Endothelial cell (in vitro differentiated cells): ENCODE measurements at places on chromosomes 7 and 10. TPM values are rescaled to one million over a fixed set of nuclear protein-coding genes. Genes with fewer than 3 reads are reported as not detected.

- no peaks in the 10 kb centered on the region for H3K4me1 ChIP-seq
- H3K4me3 ChIP-seq = no peak overlapping the region
- H3K27me3 ChIP-seq = no peaks in the 10 kb centered on the region
- DNase-seq = no peak
- no peak overlapping the region for H3K27ac ChIP-seq
- H3K36me3 ChIP-seq = no peaks in the 10 kb centered on the region
Measured at GRCh38 chr7:45324683-45325237, 167.2 kb downstream of the RAMP3 start.

DNA sequence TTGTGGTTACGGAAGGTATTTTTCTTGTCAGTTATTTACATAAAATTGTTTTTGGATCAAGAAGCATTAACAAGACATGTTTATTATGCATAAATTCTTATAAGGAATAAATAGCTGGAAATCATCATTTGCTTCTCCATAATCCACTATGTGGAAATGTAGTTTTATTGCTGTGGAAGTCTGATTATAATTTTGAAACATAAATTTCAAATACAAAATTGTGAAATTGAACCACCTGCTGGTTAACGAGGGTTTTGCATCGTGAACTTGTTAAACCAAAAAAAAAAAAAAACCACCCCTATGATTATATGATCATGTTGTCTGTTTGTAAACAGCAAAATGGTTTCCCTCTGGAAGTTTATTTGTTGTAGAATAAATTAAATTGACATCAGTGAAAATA lies 25.9 kb downstream of the ABRAXAS2 start:
- no peak for DNase-seq
- no peaks in the 10 kb centered on the region for H3K4me1 ChIP-seq
- no peak overlapping the region for H3K27ac ChIP-seq

GRCh38 chr10:6411436-6411835 lies 168.6 kb downstream of the PRKCQ start:
- no peaks in the 10 kb centered on the region for H3K36me3 ChIP-seq
- H3K4me3 ChIP-seq = no peak overlapping the region
- H3K27me3 ChIP-seq = no peaks in the 10 kb centered on the region
- H3K27ac ChIP-seq = no peak overlapping the region

- no peak overlapping the region for H3K27ac ChIP-seq
- no peaks in the 10 kb centered on the region for H3K27me3 ChIP-seq
- H3K4me1 ChIP-seq = peaks cover 10% of the 10 kb centered on the region
- H3K4me3 ChIP-seq = no peak overlapping the region
- no peak for DNase-seq
Measured at GRCh38 chr7:49483142-49483541, 290.3 kb upstream of the VWC2 start.

GRCh38 chr10:68586606-68587305 lies 26.6 kb downstream of the TET1 start:
- H3K4me3 ChIP-seq = no peak overlapping the region
- H3K27ac ChIP-seq = peak overlapping the region; percentile 74
- no peak for DNase-seq
- H3K27me3 ChIP-seq = peaks cover 3% of the 10 kb centered on the region

GRCh38 chr10:80684259-80684658 lies 146.6 kb downstream of the SH2D4B start:
- H3K4me1 ChIP-seq = no peaks in the 10 kb centered on the region
- no peaks in the 10 kb centered on the region for H3K36me3 ChIP-seq
- H3K27me3 ChIP-seq = peaks cover 1% of the 10 kb centered on the region
- H3K4me3 ChIP-seq = no peak overlapping the region
- no peak overlapping the region for H3K27ac ChIP-seq

DNA sequence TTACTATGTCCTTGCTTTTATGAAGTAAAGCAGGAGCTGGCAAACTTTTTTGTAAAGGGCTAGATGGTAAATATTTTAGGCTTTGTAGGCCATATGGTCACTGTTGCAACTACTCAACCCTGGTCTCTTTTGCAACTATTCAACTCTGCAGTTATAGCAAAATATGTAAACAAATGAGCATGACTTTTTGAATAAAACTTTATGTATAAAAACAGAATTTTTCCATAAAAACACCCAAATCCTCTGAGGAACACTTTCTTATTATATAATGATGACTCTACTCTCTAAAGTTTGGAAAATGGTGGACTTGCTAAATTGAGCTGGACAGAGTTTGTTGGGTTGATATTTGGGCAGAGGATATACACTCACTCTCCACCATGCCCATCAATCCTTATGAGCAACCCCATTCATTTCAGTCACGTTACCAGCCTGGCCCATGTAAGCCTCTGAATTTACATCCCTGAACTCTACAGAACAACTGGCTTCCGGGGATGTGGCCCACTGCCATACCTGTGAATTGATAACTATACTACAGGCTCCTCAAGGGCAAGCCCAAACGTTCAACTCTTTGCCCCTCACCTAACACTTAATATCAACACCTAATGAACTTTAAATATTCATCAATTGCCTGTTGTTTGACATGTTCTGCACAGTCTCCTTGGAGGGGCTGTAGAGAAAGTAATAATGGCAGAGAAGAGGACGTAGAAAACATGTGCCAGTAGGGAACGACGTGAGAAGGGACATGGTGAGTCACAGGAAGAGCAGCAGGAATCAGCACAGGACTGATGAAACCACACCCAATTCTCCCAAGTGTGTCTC lies 37.6 kb downstream of the SGMS1 start:
- no peak for DNase-seq
- H3K4me3 ChIP-seq = no peak overlapping the region
- H3K27ac ChIP-seq = no peak overlapping the region
- H3K27me3 ChIP-seq = no peaks in the 10 kb centered on the region
- H3K4me1 ChIP-seq = peaks cover under 1% of the 10 kb centered on the region
- no peaks in the 10 kb centered on the region for H3K36me3 ChIP-seq

GRCh38 chr10:79560160-79560709 lies at the start of gene SFTPA2:
Gene SFTPA2, minus strand, starts transcription at chr10:79560407. Its CDS starts 924 bp downstream, at chr10:79559483.
- H3K27ac ChIP-seq = no peak within 1 kb of the TSS
- no peaks in the 10 kb centered on the region for H3K36me3 ChIP-seq
- H3K27me3 ChIP-seq = peaks cover 2% of the 10 kb centered on the region
- no peak for DNase-seq

DNA sequence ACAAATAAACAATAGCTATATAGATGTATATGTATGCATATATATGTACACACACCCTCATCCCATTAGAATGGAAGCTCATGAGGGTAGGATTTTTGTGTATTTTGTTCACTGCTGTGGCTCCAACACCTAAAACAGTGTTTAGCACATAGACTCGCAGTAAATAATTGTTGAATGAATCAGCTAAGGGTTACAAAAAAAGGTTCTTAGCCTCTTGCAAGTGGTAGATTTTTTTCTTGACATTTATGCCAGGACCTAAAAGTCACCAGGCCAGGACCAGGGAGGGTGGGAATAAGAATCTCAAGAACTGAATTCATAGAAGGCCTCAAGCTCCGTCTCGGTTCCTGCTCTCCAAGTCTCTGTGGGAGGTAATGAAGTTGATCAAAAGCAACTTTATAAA lies 82.5 kb upstream of the CAPZA2 start:
- H3K27me3 ChIP-seq = peaks cover 1% of the 10 kb centered on the region
- H3K36me3 ChIP-seq = peaks cover 14% of the 10 kb centered on the region
- no peak for DNase-seq
- peaks cover 6% of the 10 kb centered on the region for H3K4me1 ChIP-seq
- H3K4me3 ChIP-seq = no peak overlapping the region

DNA sequence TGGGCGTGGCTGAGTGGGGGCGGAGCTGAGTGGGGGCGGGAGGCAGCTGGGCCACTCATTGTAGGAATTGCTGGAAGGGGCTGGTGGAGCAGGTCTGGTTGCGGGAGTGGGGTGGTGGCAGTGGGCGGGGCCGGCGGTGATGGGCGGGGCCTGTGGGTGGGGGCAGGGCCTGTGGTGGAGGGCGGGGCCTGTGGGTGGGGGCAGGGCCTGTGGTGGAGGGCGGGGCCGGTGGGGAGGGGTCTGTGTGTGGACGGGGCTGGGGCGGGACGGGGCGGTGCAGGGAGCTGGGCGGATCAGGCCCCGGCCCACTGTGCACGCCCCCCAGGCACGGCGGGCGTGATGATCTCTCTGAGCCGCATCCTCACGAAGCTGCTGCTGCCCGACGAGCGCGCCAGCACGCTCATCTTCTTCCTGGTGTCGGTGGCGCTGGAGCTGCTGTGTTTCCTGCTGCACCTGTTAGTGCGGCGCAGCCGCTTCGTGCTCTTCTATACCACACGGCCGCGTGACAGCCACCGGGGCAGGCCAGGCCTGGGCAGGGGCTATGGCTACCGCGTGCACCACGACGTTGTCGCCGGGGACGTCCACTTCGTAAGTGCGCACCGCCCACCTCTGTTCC lies 14.0 kb downstream of the SLC29A4 start:
- H3K36me3 ChIP-seq = peaks cover 4% of the 10 kb centered on the region
- peak; percentile 79 for DNase-seq
- peak overlapping the region; percentile 42 for H3K4me3 ChIP-seq
- peaks cover 9% of the 10 kb centered on the region for H3K4me1 ChIP-seq

DNA sequence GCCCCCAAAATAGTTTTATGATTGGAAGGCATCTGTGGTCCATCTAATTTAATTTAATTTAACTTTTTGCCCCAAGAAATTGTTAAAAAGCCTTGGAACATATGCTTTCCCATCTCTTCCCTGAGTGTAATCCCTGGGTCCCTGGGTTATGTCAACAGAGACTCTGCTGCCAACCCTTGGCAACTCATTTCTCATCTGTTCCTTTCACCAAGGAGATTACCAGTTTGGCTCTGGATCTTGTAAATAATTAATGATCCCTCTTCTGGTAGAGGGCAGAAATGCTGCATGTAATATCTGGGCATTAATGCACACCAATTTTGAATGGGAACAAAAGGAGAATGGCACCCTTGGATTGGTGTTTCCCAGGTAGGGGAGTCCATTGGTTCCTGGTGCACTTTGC lies 514.2 kb downstream of the CCSER2 start:
- H3K27me3 ChIP-seq = peaks cover 2% of the 10 kb centered on the region
- no peak overlapping the region for H3K27ac ChIP-seq
- no peak overlapping the region for H3K4me3 ChIP-seq

- no peak overlapping the region for H3K27ac ChIP-seq
- no peaks in the 10 kb centered on the region for H3K36me3 ChIP-seq
- no peak overlapping the region for H3K4me3 ChIP-seq
- DNase-seq = no peak
- no peaks in the 10 kb centered on the region for H3K27me3 ChIP-seq
- H3K4me1 ChIP-seq = no peaks in the 10 kb centered on the region
Measured at GRCh38 chr7:50085344-50085743, 7.7 kb downstream of the ZPBP start.

GRCh38 chr7:54596747-54597146 lies 54.6 kb downstream of the VSTM2A start:
- H3K27ac ChIP-seq = no peak overlapping the region
- H3K27me3 ChIP-seq = peaks cover 2% of the 10 kb centered on the region
- H3K4me1 ChIP-seq = peaks cover 2% of the 10 kb centered on the region
- H3K4me3 ChIP-seq = no peak overlapping the region

GRCh38 chr10:116186273-116186672 lies 86.7 kb downstream of the GFRA1 start:
- H3K27ac ChIP-seq = no peak overlapping the region
- H3K27me3 ChIP-seq = peaks cover 4% of the 10 kb centered on the region
- no peaks in the 10 kb centered on the region for H3K36me3 ChIP-seq

DNA sequence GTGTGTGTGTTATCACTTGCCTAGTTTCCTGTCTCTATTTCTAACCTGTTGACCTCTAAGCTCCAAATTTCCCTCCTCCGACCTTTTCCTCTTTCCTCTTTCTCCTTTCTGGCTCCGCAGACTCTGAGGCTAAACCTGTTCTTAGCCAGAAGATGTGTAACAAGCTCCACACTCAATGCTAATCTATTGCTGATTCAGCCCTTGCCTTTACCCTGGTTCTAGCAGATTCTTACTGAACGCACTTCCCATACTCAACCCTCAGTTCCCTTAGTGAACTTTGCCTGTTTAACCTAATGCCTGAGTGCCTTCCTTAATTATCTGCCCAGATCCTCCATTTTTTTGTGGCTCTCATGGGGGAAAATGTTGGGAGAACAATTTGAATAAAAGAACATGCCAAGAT lies 30.0 kb upstream of the SGMS1 start:
- no peak overlapping the region for H3K4me3 ChIP-seq
- no peaks in the 10 kb centered on the region for H3K36me3 ChIP-seq
- H3K27me3 ChIP-seq = peaks cover 3% of the 10 kb centered on the region
- H3K4me1 ChIP-seq = peaks cover 24% of the 10 kb centered on the region

- no peaks in the 10 kb centered on the region for H3K36me3 ChIP-seq
- H3K27me3 ChIP-seq = no peaks in the 10 kb centered on the region
- H3K27ac ChIP-seq = no peak overlapping the region
- peak; percentile 58 for DNase-seq
- H3K4me1 ChIP-seq = no peaks in the 10 kb centered on the region
Measured at GRCh38 chr10:70348228-70348850, 34.1 kb downstream of the LRRC20 start.

GRCh38 chr7:2253525-2254244 lies 11.7 kb downstream of the NUDT1 start:
- H3K36me3 ChIP-seq = peaks cover 7% of the 10 kb centered on the region
- H3K4me3 ChIP-seq = no peak overlapping the region
- H3K27ac ChIP-seq = no peak overlapping the region
- H3K4me1 ChIP-seq = peaks cover 8% of the 10 kb centered on the region
- peaks cover 7% of the 10 kb centered on the region for H3K27me3 ChIP-seq

GRCh38 chr10:77350134-77350533 lies 287.5 kb downstream of the KCNMA1 start:
- H3K4me3 ChIP-seq = no peak overlapping the region
- H3K27me3 ChIP-seq = peaks cover 2% of the 10 kb centered on the region
- no peaks in the 10 kb centered on the region for H3K4me1 ChIP-seq
- no peak overlapping the region for H3K27ac ChIP-seq
- H3K36me3 ChIP-seq = no peaks in the 10 kb centered on the region

DNA sequence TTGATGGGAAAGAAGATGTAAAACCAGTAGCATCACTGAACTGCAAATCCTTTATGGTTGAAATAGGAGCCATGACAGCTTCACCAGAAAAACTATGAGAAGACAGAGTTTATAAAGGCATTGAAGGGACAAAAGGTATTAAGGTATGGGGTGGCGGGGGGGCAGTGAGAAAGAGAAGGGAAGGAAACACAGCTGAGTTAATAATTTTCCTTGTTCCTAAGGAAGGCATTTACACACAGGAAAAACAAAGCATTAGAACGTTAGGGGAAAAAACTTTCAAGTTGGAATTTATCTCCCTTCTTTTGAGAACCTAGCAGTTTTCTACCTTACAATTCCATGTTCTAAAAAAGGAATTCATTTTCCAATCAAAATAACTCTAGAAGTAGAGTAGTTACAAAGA lies 4.4 kb downstream of the LARP4B start:
- peaks cover 44% of the 10 kb centered on the region for H3K4me1 ChIP-seq
- peak overlapping the region; percentile 98 for H3K27ac ChIP-seq
- H3K36me3 ChIP-seq = peaks cover 18% of the 10 kb centered on the region
- H3K4me3 ChIP-seq = no peak overlapping the region
- peaks cover 11% of the 10 kb centered on the region for H3K27me3 ChIP-seq

UFSP1 gene
- 2.4 TPM for total RNA-seq

MKX gene
- total RNA-seq = 0.80 TPM

CCDC136 gene
- 31.5 TPM for total RNA-seq

CYTH3 gene
- total RNA-seq = 24.3 TPM

TLX1 gene
- 31.0 TPM for total RNA-seq

CCDC172 gene
- not detected for total RNA-seq

EPO gene
- 0.33 TPM for total RNA-seq
